Kidney epithelial cell (primary cell): ENCODE measurements at places on chromosomes 1 and 21.

GRCh38 chr1:230684146-230684545 is 29.8 kb downstream of the AGT start:
- peak; percentile 14 for DNase-seq

GRCh38 chr1:42469727-42470126 is 6.6 kb downstream of the CCDC30 start:
- no peak for DNase-seq

DNA sequence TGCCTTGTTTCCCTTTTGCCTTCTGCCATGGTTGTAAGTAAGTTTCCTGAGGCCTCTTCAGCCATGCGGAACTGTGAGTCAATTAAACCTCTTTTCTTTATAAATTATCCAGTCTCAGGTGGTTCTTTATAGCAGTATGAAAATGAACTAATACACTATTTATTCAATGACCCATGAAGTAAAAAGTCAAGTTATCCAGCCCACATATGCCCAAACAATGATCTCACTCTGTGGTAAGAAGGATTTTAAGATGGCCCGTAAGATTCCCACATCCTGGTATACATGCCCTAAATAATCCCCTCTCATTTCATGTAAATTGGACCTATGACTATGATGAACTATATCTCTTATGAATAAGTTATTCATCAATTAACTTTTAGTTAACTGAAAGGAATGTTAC is 1008.3 kb upstream of the B3GALT2 start:
- DNase-seq: peak; percentile 9

DNA sequence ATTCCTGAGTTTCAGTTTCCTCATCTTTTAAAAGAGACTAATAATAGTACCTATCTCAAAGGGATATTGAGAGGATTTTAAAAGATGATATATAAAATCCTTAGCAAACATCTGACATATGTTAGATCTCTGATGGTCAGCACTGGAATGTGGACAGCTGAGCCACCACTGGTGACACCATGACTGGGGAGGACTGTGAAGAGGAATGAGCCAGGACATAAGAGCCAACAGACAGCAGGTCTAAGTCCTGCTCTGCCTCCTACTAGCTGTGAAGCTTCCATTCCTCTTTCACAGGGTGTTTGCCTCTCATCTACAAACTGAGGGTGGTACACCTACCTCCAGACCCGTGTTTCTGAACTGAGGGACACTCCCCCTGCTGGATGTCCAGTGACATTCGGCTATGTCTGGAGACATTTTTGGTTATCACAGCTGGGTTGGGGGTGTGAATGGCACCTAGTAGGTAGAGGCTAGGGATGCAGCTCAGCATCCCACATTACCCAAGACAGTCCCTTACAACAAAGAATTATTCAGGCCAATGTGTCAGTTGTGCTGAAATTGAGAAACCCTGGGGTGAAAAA is 109.1 kb upstream of the OLIG2 start:
- DNase-seq: no peak

DNA sequence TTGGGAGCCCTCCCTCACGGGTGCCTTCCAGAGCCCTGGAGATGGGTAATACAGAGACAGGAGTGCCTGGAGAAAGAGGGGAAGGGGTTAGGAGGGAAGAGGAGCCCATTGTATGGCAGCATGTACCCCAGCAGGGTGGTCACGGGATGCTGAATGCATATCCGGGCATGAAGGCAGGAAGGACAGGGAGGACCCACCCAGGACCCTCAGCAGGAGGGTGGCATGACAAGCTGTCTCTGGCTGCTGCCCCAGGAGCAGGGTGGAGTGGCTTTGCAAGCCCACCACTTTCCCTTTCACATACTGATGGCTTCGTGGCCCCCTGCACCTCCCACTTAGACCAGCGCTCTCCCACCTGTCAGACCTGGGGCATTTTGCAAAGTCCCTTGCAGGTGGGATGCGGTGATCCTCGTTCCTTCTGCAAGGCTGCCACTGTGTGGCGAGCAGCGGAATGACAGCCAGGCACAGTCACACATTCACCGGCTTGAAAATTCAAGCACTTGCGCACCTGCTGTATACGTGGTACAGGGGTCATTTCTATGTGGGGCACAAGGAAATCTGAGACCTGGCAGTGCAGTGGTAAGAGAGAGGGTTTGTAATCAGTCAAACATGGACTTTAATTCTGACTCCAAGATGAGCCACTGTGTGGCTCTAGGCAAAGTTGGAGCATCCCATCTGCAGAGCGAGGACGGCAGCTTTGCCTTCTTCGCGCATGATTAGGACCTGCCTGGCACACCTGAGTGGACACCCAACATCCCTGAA is 53.2 kb upstream of the TMEM51 start:
- no peak for DNase-seq

GRCh38 chr1:239348635-239349353 is 37.6 kb upstream of the CHRM3 start:
- DNase-seq: no peak
